Activated CD4-positive, CD25-positive, alpha-beta regulatory T cell (primary cell): ENCODE measurements at places on chromosomes 1 and 21.
A peak's percentile ranks its signal among the peaks of the same experiment; 100 is the strongest.

- peak; percentile 83 for DNase-seq
These were observed 15.8 kb upstream of the S100A11 start for GRCh38 chr1:152052606-152053005.

- no peak for DNase-seq
These were observed 148.6 kb upstream of the ZC3H12A start for GRCh38 chr1:37325509-37326437.

- no peak for DNase-seq
These were observed 8.0 kb upstream of the HSD11B1 start for GRCh38 chr1:209696673-209697072.

GRCh38 chr1:23639460-23640095 lies 52.0 kb upstream of the RPL11 start:
- DNase-seq: no peak

GRCh38 chr1:161676441-161676840 lies 13.5 kb downstream of the FCGR2B start:
- no peak for DNase-seq

- DNase-seq: no peak
These were observed 10.0 kb upstream of the TAGLN2 start for GRCh38 chr1:159935305-159935704.

DNA sequence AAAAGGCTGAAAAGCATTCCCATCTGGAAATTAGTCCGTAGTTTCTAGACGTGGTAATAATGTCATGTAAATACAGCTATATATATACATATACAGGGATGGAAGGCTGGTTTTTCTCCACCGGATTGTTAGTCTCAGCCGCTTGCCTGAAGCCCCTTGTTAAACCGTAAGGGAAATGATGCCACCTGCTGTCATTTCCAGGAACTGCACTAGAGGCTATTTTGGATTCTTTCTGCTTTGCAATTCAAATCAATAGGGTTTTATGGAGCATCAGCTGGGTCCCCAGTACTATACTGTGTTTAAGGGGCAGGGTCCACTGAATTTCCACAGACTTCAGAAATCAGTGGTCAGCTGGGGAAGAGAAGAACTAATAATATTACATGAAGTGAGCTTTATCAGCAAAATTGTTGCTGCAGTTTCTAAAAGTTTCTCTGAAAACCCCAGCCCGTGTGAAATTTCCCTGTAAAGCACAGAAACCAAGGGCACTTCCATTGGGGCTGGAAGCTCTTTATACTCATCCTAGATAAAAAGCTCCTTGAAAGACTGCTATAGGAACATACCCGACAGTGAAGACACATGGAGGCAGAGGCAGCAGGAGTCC lies 33.8 kb upstream of the MPZL1 start:
- peak; percentile 57 for DNase-seq

- DNase-seq: no peak
These were observed 83.5 kb downstream of the RABGAP1L start for GRCh38 chr1:174242856-174243255.

- DNase-seq: no peak
These were observed 249.6 kb downstream of the COL11A1 start for GRCh38 chr1:102858695-102859094.

- peak; percentile 7 for DNase-seq
These were observed 18.5 kb downstream of the SH3BP5L start for GRCh38 chr1:248807067-248807737.

- DNase-seq: no peak
These were observed 57.2 kb downstream of the CDK18 start for GRCh38 chr1:205561501-205562203.

DNA sequence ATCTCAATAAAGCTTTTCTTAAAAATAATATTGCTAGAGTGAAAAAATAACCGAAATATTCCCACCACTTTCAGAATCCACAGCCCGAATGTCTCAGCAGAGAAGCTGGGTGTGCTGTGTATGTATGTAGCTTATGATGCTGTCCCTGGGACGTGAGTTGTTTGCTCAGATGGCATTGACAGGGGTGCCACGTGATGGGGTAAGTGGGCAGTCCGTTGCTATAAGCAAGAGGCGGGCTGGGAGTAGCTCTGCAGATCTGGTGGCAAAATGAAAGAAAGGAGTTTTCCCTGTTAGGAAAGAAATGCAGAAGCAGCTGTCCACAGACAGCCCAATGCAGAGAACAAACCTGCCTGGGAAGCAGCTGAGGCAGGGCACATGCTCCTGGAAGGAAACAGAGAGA lies 3.8 kb upstream of the FAM20B start:
- DNase-seq: no peak

DNA sequence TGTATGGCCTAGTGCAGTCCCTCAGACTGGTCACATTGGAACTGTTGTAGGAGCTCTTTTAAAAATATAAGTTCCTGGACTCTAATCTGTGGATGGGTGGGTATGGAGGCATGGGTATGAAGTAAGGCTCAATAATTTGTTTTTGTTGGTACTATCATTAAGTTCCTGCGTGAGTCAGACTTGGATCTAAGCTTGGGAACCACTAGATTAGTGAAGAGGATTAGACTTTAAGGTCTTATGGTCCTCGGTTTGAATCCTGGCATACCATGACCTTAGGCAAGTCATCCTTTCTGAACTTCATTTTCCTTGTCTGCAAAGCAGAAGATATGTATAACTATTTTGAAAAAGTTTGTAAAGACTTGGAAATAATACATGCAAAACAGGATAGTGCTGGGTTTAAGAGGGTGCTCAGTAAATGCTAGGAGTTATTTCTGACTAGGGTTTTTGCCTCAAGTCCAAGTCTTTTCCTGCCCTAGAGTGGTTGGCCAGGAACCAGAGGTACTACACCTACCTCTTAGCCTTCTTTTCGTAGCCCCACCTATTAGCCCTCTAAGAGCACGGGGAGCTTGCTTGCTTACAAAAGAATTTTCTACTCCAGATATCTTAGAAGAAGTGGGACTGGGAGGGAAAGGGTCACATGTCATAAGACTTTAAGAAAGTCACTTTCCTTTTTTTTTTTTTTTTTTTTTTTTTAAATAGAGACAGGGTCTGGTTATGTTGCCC lies 38.6 kb upstream of the METTL18 start:
- no peak for DNase-seq

- no peak for DNase-seq
These were observed 419.6 kb downstream of the RWDD3 start for GRCh38 chr1:95653618-95654017.

- DNase-seq: no peak
These were observed 14.8 kb upstream of the SLC27A3 start for GRCh38 chr1:153760440-153760839.

DNA sequence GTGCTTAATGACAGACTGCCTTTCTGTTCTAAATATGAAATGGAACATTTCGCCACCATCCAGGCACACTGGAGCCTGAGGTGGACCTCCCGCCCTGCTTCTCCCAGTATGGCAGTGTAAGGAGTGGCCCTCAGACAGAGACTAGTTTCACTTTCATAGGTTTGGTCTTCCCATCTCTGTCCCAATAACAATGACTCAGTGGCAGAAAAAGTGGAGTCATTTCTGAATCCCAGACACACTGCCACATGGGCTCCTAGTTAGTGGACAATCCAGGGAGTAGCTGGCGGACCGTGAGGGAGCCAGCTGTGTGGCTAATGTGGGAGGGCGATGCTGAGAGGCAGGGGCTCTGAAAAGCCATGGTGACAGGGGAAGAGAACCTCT lies 95.6 kb upstream of the TSPAN2 start:
- no peak for DNase-seq

- DNase-seq: no peak
These were observed 32.7 kb downstream of the PRDX6 start for GRCh38 chr1:173509797-173510196.

DNA sequence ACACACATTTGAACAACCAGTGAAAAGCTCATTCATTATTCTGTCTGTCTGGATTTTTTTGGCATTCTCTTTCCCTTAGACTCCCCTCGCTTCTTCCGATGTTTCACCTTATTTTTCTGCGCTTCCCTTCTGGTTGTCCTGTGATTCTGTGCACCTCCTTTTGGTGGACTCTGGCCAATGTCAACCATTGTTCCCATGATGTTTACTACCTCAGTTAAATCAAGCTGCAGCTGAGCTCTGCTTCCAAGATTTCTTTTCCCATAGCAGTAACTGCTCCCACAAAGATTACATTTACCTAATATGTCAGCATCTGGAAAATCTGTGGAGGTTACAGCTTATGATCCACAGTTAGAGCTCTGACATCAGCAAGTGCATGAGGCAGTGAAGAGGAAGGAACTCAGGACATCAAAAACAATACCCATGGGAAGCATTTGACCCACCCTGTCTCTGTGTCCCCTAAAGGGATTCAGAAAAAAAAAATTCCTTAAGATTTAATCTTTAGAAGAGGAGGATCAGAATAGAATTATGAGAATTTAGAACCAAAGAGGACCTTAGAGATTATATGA lies 69.9 kb upstream of the ADAMTS5 start:
- DNase-seq: no peak

GRCh38 chr1:184330875-184331274 lies 56.0 kb upstream of the C1orf21 start:
- no peak for DNase-seq

DNA sequence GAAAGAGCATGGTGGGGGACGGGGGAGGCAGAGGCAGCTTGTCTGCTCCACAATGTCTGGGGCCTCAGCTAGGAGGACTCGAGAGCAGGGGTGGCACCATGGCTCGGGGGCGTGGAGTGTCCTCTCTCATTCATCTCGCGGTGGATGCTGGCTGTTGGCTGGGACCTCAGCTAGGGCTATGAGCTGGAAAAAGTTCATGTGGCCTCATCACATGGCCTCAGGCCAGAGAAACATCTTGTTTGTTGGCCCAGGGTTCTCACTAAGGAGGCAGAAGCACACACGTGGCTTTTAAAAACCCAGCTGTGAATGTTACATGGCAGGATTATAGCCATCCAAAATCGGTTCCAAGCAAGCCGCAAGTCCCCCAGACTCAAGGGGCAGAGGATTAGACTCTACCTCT lies 6.2 kb upstream of the CENPS start:
- no peak for DNase-seq

DNA sequence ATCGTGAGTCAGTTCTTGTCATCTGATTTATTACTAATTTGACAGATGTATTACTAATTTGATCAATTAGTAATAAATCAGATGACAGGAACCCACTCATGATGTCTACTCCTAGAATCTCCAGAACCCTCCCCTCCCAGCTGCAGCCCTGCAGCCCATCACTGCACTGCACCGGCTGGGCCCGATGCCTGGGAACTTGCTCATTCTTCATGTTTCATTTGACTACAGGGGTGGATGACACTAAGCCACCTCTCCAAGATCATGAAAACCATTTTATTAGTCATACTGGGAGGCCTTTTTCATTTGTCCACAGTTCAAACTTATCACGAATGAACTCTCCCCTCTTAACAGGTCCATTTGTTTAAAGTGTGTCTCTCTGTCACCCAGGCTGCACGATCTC lies 41.0 kb downstream of the KCNH1 start:
- no peak for DNase-seq

GRCh38 chr1:50368179-50369007 lies 54.9 kb downstream of the DMRTA2 start:
- DNase-seq: no peak

GRCh38 chr1:29251164-29252124 lies 15.1 kb downstream of the PTPRU start:
- no peak for DNase-seq

- no peak for DNase-seq
These were observed 10.2 kb upstream of the CREG1 start for GRCh38 chr1:167563579-167564246.

DNA sequence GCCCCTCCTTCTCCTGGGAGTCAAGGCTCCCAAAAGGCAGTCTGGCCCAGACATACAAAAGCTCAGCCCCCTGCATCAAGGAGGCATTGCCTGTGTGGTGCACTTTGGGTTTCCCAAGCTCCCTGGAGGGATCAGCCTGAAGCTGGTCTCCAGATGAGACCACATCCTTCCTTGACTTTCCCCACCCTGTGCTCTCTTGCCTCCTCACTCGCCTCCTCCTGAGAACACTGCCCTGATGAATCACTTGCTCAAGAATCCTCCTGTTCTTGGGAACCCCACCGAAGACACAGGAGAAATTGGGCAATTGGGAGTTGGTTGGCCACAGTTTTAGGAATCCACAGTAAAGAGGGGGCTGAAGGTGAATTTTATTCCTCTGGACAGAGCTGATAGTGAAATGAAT lies 34.8 kb upstream of the LYST start:
- no peak for DNase-seq

DNA sequence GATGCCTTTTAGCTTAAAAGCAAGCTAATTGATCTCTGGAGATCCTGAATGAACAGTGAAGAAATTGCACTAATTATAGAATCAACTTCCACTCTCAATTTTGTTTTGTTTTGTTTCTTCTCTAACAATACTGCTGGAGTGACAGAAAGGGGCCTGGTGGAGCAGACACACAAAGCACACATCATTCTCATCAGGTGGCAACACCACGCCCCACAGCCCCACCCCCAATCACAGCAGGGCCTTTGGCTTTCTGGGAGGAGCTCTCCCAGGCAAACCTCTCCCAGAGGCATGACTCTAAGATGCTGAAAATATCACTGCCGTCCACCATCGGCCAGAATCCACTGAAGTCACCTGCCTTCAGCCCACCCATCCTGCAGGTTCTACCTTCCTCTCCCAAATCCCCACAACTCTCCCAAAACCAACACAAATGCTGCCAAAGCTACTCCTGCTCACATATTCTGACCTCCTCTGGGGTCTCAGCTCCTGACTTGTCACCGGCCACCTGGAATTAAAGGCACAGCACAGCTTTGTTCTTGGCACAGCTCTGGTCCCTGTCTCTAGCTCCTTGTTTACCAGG lies 120.7 kb downstream of the GRIK3 start:
- DNase-seq: no peak

GRCh38 chr1:67958472-67958871 lies 92.0 kb downstream of the DIRAS3 start:
- DNase-seq: no peak

- DNase-seq: no peak
These were observed 107.0 kb upstream of the IRF2BP2 start for GRCh38 chr1:234716908-234717375.

- DNase-seq: no peak
These were observed 46.6 kb downstream of the KCNJ6 start for GRCh38 chr21:37869661-37870060.

- DNase-seq: no peak
These were observed 39.8 kb upstream of the C1orf53 start for GRCh38 chr1:197862671-197863070.

DNA sequence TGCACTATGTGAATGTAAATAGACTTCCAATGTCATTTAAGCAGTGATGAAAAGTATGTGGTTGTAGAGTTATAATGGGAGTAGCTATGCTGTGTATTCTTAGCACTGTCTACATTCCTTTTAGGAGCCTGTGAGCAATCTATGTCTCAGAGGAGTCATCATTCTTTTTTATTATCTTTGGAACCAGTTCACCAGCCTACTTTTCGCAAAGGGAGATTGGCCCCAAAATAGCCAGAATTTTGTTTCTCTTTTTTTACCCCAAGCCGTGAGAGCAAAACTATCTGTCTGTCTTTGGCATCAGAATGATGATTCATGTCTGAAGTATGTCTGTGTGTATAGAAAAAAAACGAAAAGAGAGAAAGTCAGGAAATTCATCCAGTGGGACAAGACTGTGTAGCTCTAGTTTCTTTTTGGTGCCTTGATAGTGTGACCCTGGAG lies 44.2 kb downstream of the OSBPL9 start:
- DNase-seq: no peak

- DNase-seq: no peak
These were observed 31.7 kb downstream of the PRMT2 start for GRCh38 chr21:46666941-46667740.
